Activated T-cell treated with anti-CD3 and anti-CD28 coated beads, Interleukin-2, amount 50 U/mL, for 1 hour (primary cell): ENCODE measurements at places on chromosomes 4 and X.

- no peak for DNase-seq
These were observed 24.1 kb downstream of the ZCCHC12 start for GRCh38 chrX:118847676-118848075.

- no peak for DNase-seq
These were observed 101.9 kb downstream of the PCDH7 start for GRCh38 chr4:30821859-30822612.

DNA sequence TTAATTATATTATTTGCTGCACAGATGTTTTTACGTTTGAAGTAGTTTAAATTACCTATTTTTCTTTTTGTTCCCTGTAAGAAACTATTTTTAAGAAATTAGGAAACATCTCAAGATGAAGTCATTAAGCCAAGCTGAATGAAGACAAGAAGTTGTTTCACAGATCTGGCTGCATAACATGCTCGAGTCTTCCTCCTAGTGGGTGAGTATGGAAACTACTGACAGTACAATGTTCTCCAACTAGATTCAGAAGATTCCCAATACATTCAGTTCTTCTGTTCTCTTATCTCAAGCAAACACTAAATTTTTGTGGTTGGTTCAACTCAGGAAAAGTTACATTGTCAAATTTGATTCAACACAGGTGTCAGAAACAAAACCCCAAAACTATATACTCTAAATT, 256.8 kb upstream of the VCX start:
- DNase-seq = no peak

DNA sequence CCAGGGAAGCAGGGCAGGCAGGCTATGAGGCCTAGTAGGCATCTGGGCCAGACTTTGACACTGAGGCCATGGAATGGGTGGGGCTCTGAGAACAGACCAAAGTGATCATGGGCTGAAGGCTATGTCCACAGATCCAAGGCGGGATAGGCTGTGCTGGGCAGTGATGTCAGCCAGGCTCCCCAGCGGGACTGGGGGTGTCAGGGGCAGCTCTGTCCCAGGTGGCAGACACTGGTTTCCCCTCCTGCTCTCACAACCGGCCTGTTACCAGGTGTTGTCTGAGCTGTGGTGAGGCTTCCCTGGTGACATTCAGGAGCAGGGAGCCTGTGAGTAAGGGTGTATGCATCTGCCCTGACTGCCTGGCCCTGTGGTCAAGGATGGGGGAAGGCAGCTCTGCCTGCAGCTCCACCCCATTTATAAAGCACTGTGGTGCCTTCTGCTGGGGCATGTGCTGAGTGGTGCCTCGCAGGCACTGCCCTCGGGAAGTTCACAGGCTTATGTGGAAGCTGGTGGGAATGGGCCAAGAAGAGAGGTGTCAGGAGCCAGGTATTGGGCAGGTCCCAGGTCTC, 2.9 kb downstream of the IL9R start:
- no peak for DNase-seq

DNA sequence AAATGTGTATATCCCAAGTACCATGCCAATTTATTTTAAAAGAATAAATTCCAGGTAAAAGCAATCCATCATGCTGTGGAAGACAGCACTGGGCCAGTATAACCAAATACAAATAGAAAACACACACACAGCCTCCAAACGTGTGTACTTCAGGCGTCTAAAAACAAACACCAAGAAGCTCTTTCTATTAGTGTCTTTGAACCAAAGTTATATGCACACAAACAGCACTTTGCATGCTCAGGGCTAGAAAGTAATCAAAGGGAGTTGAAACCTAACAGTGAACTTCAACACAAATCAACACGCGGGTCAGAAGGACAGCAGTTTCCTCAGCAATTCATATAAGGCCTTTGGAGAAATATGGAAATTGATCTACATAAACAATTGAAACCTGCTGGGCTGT, 15.4 kb downstream of the GASK1B start:
- no peak for DNase-seq

GRCh38 chr4:65597697-65598096, 72.6 kb downstream of the EPHA5 start:
- DNase-seq = no peak

GRCh38 chr4:111449657-111450056, 695.6 kb upstream of the FAM241A start:
- DNase-seq = no peak

- no peak for DNase-seq
These were observed 66.9 kb downstream of the TAB3 start for GRCh38 chrX:30822068-30822681.

DNA sequence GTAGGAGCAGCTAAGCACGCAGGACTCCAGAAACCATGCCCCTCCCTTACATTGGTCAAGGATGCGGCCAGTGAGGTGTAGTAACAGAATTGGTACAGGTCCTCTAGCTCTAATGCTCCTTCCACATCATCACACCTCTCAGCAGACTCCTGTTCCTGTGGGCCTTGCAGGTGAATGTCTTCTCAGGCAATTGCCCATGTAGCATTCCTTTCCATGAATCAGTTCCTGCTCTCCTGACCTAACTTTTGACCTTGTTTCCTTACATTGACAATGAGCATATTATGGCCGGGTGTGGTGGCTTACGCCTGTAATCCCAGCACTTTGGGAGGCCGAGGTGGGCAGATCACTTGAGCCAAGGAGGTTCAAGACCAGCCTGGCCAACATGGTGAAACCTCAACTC, 31.3 kb downstream of the MAP7D3 start:
- DNase-seq = no peak

- no peak for DNase-seq
These were observed 493.7 kb downstream of the KCNIP4 start for GRCh38 chr4:21454831-21455230.

GRCh38 chr4:26132858-26133257, 188.0 kb upstream of the RBPJ start:
- DNase-seq = no peak

- no peak for DNase-seq
These were observed 21.4 kb upstream of the PGRMC2 start for GRCh38 chr4:128308986-128309385.

DNA sequence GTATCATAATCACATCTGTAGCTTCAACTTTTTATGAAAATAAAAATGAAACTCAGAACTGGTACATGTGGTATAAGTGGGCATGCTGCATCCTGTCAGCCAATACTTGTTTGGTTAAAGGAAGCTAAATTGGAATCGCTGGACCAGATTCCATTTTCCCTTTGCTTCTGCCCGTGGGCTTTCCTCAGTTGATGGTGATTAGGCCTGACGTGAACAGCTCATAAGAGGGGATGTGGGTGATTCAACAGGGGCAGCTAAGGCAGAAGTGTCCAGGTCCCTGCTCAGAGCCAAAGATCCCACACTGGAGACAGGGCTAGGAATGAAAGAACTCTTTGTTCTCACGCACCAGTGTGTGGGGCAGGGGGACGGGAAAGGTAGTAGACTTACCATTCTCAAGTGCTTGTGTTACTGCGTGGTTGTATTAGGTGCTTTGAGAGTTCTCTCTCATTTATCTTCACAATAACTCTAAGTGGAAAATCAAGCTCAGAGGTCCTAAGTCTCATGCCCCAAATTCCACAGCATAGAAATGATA, 63.2 kb upstream of the GUCY1A1 start:
- DNase-seq = no peak

DNA sequence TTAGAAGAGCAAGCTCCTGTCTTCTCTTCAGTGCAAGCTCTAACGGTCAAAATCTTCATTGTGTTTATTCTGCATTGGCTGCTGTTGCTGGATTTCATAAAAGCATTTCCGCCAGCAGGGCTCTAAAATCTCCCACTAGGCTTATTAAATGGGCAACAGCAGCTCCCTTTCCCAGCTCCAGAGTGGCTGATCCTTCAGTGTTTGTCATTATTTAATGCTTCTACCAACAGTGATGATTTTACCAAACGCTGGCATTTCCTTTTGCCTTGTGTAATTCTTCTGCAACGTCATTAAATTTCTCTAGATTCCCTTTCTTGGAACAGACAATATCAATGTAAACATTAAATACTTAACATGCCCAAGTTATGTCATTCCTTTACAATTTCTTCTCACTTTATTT, 20.1 kb downstream of the SLC7A11 start:
- no peak for DNase-seq

DNA sequence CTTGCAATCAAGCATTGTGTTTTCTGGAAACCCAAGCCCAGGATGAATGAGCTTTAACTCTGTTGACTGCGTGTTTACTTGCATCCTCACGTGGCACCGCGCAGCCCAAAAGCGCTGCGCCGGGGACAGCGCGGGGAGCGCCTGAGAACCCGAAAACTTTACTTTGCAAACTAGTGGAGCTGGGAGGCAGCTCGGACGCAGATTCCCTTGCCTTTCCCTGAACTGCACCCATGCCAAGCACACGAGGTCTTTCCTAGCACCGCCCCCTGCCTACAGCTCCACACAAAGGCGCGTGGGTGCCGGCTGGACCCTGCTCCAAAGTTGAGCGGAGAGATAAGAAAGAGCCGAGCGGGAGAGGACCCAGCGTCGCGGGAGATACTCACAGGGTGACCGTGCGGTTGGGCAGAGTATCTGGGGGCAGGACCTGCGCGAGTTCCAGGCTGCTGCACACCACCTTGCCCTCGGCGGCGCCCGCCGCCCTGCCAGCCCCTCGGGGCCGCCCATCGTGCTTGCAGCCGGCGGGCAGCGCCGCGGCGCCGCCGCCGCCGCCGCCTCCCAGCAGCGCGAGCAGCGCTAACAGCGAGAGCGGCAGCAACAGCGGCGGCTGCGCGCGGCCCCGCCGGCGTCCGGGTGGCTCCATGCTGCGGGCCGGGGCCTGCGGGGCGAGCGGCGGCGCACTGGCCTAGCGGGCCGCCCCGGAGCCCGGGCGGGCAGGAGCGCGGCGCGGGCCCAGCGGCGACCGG, 550 bp downstream of the ADGRA3 start:
- peak; percentile 35 for DNase-seq

DNA sequence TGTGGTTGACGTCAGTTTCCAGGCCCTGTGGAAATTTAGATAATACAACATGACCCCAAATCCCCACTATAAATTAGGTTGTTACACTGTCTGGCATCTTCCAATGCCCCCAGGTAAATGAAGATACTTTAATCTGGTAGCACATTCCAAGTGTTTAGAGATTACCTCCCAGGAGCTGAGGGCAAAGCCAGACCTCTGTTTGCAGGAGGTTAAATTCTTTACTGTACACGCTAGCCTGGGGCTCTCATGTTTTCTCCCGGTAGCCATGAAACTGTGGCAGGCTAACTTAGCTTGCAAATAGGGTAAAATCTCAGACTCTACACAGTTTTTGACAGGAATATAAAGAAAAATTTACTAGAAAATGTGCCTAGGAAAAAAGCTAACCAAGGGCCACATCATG, 450.0 kb downstream of the PDGFC start:
- no peak for DNase-seq

DNA sequence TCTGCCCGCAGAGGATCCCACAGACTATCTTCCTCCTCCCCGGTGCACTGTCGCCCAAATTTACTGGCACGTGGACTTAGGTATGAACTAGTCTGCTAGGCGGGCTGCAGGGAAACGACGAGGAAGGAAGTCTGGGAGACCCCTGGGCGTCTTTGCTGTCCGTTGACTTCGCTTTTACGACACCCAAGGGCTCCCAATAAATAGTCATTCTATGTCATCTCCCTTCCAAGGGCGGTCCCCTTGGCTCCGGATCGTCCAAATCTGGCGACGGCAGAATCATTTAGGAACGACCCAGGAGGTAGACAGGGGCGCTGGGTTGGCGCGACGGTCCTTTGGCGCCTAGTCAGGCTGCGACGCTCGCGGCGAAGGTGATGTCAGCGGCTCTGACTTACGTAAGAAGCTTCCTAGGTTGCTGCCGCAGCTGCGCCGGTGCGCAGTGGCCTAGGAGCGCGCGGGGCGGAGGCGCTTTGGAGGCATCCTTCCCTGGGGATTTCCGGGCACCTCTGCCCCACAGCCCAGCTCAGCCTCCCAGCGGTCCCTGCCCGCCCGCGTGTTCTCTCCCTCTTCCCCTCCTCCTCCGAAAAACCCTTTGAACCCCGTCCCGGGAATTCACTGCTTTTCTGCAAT, 2.2 kb downstream of the NHS start:
- no peak for DNase-seq

GRCh38 chr4:90495211-90495610, 368.0 kb downstream of the CCSER1 start:
- no peak for DNase-seq
